ENCODE measurements at places on chromosomes 4 and X.

DNA sequence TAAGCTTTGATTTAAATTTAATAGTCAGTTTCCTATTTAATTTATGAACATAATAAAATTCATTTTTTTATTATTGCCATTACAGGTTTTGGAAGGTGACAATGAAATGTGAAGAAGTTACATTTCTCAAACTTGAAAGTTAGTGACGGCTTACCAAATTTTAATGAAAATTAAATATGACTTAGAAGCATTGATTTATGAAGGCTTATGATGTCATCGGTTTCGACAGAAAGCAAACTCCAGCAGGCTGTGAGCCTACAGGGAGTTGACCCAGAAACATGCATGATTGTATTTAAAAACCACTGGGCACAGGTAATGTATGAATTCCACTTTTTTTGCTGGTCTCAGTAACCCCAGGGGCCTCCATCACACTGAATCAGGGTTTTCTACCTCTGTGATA is 157.1 kb downstream of the FHIP1A start:
- no peak for DNase-seq

- DNase-seq: no peak
Measured at GRCh38 chr4:167452922-167453430, 218.7 kb upstream of the SPOCK3 start.

DNA sequence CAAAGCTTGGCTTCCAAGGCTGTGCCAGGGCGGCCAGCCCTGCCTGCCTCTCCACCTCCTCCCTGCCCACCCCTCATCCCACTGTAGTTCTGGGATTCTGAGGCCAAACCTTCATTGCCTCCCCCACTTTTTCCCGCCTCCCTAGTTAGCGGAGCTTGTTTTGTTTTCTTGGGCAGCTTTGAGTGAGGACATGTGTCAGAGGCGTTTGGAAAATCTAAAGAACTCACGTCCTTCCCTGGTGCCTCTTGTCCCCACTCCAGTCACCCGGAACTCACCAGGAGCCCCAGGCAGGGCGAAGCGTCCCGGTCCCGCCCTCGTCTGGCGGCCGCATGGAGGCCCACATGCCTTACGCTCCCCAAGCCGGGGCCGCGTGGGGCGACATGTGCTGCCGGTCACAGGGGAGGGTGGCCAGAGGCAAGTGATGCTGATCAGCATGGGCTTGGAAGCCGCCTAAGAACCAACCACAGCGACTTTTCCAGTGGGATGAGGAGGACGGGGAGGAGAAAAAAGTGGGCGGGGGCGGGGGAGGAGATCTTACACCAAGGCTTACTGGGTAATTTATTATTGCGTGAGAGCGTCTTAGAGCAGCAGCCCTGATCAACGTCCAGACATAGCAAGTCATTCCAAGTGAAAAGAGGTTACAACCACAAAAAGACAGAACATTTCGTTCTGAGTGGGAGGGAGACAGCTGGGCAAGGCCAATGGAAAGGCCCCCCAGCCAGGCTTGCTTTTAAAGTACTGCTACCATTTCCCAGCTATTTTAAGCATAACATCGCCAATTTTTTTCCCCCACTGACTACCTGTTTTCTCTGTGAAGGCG is 48.5 kb downstream of the PRPS1 start:
- peak; percentile 85 for DNase-seq

- no peak for DNase-seq
Measured at GRCh38 chr4:6476893-6477292, 4.5 kb upstream of the PPP2R2C start.

DNA sequence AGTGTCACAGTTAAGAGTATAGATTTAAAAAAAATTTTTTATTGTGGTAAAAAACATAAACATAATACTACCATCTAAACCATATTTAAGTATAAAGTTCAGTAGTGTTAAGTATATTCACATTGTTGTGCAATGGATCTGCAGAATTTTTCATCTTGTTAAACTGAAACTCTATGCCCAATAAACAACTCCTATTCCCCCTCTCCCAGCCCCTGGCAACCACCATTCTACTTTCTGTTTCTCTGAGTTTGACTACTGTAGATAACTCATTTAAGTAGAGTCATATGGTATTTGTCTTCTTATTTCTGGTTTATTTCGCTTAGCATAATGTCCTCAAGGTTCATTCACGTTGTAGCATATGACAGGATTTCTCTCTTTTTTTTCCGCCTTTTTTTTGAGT is 112.4 kb downstream of the PTTG2 start:
- no peak for DNase-seq

GRCh38 chrX:20686256-20686655 is 419.5 kb upstream of the RPS6KA3 start:
- DNase-seq: no peak

DNA sequence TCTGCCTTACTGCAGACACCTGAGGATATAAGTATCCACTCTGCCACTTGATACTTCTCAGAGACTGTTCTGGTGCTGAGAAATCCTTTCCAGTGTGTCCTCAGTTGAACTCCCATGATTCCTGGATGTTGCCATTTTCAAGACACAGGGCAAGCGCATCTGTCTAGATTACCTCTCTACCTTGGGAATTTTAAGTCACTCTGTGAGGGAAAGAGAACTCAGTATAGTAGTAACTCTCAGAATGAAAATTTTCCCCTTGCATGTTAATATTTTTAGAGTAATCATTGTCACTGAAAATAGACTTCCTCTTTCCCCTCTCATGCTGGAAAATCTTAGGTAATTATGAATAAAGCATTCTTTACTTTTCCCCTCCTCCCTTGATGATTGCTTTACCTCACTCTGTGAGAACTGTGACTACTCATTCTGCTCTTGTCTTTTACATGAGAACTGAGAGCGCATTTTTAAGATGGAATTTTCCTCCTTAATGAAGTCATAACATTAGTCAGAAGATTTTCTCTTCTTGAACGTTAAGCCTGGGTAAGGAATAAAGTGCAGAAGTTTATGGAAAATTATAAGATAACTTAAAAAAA is 45.0 kb downstream of the TET2 start:
- no peak for DNase-seq

DNA sequence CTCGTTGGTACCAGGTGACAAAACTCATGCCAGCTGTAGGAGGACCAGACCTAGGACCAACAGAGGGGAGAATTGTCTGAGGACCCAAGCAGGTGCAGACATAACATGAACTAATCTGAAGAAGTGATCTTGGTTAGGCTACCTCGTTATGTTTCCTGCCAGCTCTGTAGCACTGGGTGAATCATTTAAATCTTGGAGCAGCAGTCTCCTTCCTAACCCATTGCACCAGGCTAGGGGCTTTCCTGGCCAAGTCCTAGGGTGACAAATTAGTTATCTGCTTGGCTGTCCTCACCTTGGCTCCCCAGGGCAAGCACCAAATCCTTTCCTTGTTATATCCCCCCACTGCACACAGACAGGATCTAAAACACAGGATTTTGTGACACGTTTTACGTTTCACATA is 87.8 kb downstream of the WWC2 start:
- DNase-seq: no peak

- no peak for DNase-seq
Measured at GRCh38 chrX:153487590-153488071, 7.1 kb upstream of the BGN start.

DNA sequence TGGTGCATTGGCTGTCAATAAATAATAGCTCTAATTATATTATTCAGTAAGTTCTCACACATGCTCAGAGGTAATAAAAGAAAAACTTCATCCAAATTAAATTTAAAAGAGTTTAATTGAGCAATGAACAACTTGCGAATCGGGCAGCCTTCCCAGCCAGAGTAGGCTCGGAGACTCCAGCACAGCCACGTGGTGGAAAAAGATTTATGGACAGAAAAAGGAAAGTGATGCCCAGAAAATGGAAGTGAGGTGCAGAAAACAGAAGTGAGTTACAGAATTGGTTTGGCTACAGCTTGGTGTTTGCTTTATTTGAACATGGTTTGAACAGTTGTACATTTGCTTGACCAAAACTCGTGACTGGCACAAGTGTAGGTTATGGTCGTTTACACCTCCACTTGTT is 13.6 kb upstream of the BOD1L1 start:
- no peak for DNase-seq
